Epithelial cell of esophagus (primary cell): ENCODE measurements at places on chromosomes 12 and 14.
A peak's percentile ranks its signal among the peaks of the same experiment; 100 is the strongest.

- DNase-seq, result no peak
Measured at GRCh38 chr12:63913929-63914328, 69.4 kb downstream of the SRGAP1 start.

DNA sequence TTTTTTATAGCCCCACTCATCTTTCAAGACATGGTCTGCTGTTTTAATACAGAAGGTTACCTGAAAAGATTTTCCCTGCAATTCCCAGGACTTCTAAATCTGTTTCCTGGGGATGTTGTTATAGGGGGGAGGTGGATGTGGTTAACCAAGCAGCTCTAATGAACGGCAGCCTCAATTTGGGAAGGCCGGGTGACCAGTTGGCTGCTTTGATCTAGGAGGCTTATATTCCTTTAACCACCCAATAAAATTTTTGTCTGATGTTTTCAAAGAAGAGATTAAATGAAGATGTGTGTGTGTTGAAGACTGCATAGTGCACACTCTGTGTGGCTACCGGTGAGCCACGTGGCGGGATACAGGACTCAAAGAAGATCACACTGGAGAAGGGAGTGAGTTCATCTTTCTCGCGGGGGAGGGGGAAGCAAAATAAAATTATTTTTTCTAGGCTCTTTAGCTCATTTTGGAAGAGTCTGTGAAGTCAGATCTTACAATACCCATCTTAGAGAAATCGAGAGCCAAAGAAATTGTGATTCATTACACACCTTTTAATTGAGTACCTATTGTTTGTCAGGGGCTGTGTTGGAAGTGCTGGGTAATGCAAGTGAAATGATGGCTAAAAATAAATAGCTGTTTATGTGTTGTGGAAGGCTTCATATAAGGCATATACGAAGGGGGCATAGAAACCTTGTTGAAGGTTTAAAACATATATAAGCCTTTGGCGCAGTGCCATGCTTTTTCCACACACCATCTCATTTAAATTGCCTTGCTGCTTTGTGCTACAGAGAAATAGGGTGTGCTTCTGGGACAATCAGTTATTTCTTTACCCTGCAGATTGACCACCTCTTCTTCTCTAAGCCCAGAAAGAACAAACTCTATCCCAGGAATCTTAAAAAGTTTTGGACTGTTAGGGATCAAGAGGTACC, 18.5 kb downstream of the ELK3 start:
- DNase-seq, result no peak

- peak; percentile 62 for DNase-seq
Measured at GRCh38 chr14:75578102-75578785, at the start of gene FLVCR2. TSS of gene FLVCR2 (plus strand) at chr14:75578620. CDS start at chr14:75578973, 353 bp downstream.

DNA sequence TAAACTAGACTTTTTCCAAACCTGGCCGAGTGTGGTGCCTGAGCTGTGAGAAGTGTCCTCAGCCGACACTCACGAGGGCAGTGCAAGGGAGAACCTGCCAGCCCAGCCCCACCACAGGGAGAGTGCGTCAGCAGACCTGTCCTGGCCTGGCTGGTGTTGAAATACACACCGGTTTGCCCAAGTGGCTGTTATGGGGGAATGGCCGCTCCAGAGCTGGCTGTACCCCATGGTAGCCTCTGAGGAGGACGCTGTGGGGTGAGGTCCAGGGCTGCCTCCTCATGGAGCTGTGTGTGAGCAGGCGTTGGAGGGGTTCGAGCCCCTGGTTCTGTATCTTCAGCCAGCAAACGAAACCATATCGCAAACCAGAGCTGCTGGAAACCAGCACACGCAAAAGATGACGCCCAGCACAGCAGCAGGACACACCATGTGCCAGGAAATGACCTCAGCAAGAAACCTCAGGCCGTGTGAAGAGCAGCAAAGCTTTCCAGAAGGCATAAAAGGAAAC, 9.4 kb downstream of the ANKRD9 start:
- peak; percentile 73 for DNase-seq

DNA sequence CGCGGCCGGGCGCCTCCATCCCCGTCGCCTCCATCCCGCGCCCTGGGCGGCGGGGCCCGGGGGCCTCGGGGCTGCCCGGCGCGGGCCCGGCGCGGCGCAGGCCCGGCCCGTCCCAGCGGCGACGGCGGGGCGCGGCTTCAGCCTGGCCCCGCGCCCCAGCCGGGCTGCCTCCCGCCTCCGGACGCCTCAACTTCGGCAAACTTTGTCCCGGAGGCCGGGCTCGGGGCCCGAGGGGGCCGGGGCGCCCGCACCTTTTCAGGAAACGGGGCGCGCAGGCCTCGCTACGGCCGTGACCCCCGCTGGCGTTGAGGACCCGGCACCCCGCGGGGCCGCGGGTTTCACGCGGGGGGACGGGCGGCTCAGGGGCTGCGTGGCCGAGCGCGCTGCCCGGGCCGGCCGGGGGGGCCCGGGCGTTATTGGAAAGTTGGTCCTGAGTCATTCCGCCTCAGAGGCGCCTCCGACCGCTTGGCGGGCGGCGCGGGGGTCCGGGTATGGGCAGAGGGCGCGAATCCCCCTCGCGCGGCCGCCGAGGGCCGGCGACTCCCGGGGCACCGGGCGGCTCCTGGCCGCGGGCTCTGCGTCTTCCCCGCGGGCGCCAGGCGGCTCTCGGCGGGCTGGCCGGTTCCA, 575 bp downstream of the TRAF3 start:
- peak; percentile 23 for DNase-seq

DNA sequence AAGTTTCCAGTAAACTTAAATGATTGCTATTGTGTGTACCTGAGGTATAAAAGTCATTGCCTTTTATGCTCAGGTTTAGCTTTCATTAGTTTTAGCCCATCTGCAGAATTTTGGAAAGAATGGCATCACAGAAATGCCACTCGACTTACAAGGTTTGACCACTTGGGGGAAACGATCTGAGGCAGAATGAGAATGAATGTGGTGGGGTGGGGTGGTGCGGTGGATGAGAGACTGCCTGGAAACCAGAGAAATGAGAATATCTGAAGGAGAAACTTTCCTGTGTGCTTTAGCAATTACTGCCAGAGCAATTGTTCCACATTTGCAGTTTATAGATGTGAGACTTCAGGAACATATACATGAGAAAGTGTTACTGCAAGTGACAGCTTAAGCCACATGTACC, 225.4 kb upstream of the PDE3A start:
- no peak for DNase-seq

DNA sequence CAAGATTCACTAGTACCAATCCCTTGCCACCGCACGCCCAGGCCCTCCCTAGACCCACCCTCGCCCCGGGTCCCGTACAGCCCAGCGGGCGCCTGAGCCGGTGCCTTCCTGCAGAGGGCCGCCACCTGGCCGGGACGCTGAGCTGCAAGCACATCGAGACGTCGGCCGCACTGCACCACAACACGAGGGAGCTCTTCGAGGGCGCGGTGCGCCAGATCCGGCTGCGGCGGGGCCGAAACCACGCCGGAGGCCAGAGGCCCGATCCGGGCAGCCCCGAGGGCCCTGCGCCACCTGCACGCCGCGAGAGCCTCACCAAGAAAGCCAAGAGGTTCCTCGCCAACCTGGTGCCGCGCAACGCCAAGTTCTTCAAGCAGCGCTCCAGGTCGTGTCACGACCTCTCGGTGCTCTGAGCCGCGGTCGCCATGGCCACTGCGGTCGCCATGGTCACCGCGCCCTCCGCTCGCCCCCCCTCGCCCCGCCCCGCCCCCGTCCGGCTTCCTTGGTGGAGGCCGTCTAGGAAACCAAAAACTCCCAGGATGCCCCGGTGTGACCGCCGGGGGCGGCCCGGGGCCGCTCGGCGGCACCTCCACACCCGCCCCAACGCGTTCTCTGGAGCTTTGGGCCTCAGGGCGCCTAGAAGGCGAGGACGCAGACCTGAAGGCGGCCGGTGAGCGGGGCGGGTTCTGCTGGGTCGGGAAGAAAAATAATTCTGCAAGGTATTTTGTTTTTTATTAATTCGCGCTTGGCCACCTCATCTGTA, 3.7 kb downstream of the REM2 start:
- DNase-seq, result peak; percentile 60

- DNase-seq, result peak; percentile 63
Measured at GRCh38 chr12:88471331-88472045, 108.8 kb downstream of the KITLG start.

- DNase-seq, result no peak
Measured at GRCh38 chr14:65142429-65142828, 40.1 kb upstream of the MAX start.

DNA sequence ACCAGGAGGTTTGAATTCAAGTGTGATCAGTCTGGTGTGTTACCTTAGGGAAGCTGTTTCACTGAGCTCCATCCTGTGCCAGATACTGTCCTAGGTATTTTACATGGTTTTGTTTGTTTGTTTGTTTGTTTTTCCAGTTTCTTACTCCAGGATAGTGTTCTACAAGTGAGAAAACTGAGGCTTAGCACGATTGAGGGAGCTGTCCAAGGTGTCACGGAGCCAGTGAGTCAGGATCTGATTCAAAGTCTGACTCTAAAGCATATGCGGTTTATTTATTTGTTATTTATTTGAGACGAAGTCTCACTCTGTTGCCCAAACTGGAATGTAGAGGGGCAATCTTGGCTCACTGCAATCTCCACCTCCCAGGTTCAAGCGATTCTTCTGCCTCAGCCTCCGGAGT, 79.7 kb upstream of the GNG2 start:
- DNase-seq, result peak; percentile 58

- DNase-seq, result no peak
Measured at GRCh38 chr12:87901457-87901856, 127.7 kb downstream of the C12orf50 start.

DNA sequence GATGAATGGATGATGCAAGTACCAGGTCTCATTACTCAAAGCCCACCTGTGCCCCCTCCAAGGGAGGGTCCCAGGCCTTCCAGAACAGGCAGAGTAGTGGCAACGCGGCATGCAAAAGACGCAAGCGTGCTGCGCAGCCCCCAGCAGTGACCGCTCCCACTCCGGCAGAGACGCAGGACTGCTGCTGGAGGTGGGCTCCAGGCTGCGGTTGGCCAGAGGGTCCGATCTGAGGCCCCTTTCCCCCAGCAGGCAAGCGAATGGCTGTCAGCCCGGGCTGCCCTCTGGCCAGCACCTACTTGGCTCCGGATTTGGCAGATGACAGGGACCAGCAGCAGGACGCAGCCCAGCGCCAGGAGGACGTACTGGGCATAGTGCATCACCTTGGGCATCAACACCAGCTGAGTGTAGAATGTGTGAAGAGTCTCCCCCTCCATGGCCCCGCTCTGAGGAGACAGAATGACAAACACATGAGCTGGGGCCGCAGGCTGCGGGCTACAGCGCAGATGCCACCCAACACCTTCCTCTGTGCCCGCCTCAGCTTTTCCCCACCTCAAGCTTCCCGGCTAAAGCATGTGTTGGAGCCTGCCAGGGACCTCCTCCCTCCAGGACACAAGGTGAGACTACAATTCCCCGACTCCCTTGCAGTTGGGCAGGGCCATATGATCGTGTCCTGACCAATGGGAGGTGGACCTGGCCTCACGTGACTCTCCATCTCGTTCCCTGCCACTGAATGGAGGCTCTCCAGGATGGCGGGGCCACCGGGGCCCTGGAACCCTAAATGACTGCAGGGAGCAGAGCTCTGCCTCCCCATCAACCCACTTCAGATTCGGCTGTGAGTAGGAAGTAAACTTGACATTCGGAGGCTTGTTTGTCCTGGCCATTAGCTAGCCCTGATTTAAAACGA, 77.4 kb downstream of the SCARB1 start:
- peak; percentile 63 for DNase-seq

DNA sequence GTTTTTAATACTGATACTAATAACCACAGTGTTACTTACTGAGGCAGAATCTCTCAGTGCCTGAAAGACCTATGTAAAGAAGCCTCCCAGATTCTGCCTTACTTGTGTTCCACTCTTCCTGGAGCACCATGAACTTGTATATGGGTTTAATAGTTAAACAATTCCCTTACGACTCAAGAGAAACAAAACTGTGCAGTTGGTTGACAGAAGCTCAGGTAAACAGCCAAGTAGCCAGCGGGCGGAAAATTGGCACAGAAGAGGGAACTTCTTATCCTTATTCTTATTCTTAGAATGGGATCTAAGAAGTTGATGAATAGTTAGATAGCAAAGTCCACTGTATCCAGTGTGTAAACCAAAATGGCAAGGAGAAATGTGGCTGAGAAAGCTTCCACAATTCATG, 22.7 kb upstream of the MAGOHB start:
- DNase-seq, result no peak

DNA sequence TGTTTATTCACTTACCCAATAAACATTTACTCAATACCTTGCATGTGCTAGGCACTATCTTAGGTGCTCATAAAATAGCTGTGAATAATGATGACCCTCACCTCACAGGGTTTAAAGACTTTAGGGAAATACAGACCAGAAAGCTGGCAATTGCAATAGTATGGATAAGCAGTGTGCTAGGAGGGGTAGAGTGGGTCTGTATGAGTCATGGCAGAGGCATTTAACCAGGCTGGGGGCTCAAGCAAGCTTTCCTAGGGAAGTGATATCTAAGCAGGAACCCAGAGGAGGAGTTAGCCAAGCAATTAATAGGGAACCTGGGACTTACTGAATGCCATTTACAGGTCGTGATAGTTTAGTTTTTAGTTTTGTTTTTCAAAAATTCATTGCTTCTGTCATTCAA, 123.9 kb upstream of the CCDC198 start:
- no peak for DNase-seq

DNA sequence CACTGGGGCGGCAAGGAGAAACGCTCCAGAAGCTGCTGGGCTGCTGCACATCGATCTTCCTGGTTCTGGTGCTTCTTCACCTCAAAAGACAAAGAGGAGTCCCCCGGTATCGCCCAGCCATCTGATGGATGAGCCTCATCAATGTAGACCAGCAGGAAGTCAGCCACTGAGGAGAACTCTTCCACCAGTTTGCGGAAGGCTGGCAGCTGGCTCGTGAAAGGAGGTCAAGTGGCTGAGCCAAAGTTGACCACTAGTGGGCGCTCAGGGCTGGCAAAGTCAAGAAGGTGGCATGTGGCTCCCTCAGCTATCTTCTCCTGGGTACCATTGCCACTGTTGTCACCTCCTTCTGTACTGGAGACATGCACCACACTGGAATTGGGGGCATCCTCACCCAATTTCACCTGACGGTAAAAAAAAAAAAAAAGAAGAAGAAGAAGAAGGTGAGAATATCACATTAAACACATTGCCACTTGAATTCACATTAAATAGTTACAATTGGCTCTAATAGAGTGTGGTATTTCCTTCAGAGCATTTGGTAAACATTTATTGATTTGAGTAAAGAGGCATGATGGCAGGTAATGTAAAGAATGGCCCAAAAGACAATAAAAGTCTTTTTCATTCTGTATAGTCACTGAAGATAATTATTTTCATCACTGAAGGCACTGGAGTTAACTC, 8.3 kb downstream of the DIO2 start:
- peak; percentile 30 for DNase-seq

GRCh38 chr12:101044512-101045059, 165.5 kb downstream of the SLC5A8 start:
- no peak for DNase-seq

DNA sequence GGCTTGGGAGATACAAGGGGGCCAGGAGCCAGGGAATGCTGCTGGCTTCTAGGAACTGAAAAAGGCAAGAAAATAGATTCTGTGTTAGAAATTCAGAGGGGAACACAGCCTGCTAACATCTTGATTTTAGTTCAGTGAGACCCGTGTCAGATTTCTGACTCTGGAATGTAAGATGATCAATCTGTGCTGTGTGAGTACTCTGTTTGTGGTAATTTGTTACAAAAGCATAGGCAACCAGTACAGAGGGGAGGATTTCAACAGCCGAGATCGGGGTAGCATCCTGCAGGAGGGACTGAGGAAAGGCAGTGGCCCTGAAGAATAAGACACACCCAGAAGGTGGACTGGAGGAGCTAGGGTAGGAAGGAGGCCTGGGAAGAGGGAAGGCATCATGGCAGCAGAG, 410.0 kb upstream of the CCDC196 start:
- no peak for DNase-seq
